Suppressor macrophage treated with lipopolysaccharide for 4 hours (primary cell): ENCODE measurements at places on chromosomes 5 and 9.
A peak's percentile ranks its signal among the peaks of the same experiment; 100 is the strongest.

DNA sequence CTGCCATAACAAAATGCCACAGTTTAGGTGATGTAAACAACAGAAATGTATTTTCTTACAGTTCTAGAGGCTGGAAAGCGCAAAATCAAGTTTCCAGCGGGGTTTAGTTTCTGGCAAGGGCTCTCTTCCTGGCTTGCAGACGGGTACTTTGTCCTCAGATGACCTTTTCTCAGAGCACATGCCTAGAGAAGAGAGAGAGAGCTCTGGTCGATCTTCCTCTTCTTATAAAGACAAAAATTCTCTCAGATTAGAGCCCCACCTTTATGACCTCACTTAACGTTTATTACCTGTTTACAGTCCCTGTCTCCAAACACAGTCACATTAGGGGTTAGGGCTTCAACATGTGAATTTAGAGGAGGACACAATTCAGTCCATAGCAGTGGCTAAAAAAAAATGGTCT lies 119.7 kb downstream of the CETN3 start:
- no peak for DNase-seq

DNA sequence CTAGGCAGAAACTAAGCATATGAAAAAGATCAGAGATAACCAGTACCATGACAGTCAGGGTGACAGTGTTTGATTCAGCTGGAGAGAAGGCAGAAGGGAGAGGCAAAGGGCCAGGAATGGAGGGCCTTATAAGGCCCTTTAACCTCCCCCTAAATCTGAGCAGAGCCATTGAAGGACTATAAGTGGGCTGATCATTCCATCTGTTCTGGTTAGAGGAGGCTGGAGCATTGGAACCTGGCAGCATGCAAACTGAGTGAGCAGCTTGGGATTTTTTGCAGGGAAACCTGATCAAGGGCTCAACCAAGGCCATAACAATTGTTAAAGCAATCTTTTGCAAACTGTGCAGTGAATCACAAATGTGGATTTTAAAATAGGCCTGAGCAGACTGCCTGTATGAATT lies 174.5 kb upstream of the DAP start:
- DNase-seq, result no peak

DNA sequence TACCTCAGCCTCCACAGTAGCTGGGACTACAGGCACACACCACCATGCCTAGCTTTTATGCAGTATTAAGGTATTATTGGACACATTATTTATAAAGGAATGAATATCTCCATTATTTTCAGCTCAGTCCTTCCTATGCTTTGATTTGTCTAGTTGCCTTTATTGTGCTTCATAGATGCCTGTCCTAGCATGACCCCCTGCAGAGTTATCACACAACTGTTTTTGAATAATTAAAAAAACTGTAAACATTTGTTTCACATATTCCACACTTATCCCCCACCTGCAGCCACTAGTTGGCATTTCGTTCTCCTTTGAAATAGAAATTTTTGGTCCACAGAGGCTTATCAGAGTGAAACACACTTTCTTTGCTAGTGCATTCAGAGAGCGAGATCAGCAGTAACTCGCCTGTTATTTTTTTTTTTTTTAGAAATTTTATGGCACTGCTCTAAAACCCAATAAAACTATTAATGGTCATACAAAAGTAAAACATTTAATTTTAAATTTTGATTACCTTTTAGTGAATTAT lies 151.8 kb upstream of the RASA1 start:
- no peak for DNase-seq

GRCh38 chr5:180548563-180548962 lies 42.7 kb downstream of the SCGB3A1 start:
- DNase-seq, result no peak

DNA sequence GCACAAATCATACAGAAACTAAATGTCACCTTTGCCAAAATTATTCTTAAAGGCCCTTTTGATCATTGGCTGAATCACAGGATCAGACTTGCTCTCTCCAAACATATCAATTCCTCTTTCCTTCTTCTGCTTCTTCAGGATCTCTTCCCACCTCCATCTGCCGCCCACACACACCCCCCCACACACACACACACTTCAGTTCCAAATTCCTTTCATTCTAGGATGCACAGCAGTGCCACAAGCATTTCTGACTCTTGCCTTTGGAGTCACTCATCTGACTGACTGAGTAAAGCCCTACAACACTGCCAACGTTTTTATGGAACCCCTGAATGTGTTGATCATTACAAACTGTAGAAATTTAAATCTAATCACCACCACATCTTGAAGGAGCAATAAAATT lies 22.9 kb downstream of the DNAH5 start:
- DNase-seq, result no peak

DNA sequence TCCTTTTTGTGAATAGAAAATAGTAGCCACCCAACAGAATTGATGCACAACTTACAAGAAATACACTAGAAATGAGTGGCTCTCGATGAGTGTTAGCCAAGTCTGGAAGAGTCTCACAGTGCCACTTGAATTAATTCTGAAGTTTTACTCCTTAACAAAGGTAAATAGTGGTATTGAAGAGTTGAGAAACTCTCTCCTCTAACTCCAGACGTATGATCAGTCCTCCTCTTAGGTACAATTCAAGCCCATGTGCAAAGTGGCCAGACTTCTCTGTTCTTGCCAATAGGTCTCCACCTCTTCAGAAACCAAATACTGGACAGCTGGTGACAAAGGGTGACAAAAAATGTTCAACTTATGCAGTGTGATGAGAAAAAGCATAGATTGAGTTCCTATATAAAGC lies 38.5 kb upstream of the ADAMTS16 start:
- DNase-seq, result no peak

DNA sequence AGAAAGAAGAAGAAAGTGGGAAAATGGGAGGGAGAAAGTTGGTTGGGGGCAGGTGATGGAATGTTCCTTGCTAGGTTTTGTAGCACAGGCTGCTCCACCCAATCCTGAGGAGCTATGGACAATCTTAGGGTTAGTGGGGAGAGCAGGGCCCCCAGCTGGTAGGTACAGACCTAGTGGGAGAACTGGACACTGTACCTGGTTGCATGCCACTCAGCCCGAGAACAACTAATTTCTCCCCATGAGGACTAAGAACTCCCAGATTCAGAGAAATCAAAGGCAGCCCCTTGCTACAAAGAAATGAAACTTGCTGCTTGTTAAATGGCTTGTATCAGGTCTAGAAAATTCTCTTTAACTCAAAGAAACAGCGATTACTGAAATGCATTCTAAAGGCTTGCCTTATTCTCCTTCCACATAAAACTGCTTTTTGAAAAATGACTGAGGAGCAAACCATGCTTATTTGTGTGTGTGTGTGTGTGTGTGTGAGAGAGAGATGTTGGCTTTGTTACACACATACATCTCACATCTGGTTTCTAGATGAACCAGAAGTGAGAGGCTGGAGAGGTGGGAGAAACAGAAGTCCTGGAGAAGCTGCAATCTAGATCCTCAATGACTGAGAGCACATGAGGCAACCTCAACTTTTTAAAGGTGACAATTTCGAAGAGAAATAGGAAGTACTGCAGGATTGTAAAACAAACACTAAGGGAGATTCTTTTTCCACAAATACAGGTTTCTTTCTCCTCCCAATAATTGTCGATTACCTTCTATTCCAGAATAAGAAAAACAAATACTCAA lies 28.9 kb downstream of the FYB1 start:
- DNase-seq, result peak; percentile 47

DNA sequence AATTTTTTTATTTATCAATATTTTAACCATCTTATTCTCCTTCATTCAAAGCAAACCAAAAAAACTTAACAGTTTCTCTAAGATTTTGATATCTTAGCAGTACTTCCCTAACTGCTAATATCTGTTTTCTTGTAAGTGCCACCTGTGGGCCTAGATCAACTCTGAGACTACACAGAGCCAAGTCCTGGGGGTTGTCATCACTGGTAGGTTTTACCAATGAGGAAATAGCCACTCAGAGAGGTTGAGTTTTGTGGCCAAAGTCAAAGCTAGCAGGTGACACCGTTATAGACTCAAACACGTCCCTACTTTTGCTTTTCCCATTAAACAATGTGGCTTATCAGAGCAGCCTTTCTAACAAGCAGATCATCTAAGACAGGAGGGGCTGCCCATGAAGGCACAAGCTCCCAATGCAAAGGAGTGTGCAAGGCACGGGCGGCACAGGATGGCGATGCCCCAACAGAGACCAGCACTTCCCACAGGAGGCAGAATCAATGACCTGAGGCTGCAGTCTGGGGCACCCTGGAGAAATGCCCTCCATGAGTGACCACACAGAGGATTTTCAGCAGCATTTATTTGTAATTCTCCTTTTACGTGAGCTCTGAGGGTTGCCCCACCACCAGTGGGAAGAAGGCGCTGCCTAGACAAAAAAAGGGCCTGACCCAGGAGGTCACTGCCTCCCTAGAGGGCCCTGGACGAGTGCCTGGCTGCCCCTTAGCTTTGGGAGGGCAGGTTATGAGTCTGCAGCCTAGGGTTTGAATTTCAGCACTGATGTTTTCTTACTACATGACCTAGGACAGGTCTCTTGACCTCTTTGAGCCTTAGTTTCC lies 7.4 kb downstream of the TBC1D2 start:
- DNase-seq, result peak; percentile 80

GRCh38 chr5:1468247-1468612 lies 23.0 kb upstream of the SLC6A3 start:
- no peak for DNase-seq

- no peak for DNase-seq
Observed at GRCh38 chr9:128972956-128973355, 25.5 kb downstream of the NUP188 start.

GRCh38 chr9:80945436-80945835 lies 743.9 kb downstream of the TLE1 start:
- no peak for DNase-seq

DNA sequence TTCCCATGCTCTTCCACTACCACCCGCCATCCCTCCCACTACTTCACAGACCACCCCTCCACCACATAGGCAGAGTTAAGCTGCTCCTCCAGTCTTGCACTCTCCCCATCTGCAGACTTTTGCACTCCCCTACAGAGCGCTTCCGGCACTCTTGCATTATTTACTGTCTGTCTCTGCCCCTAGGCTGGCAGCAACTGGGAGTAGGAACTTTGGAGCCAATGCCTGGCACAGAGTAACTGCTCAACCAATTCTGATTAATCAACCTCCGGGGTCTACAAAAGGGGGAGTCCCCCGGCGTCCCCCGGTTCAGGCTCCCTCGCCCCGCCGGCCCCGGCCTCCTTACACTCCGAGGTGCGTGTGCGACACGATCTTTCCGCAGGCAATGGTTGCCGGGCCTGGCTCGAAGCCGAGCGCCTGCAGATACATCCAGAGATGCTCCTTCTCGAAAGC lies 498 bp downstream of the HAUS6 start:
- DNase-seq, result no peak

GRCh38 chr5:1796371-1797102 lies 3.1 kb downstream of the MRPL36 start:
- no peak for DNase-seq

- no peak for DNase-seq
Observed at GRCh38 chr5:107217721-107218130, 453.0 kb downstream of the EFNA5 start.

GRCh38 chr9:129904734-129905133 lies 69.5 kb downstream of the USP20 start:
- no peak for DNase-seq

DNA sequence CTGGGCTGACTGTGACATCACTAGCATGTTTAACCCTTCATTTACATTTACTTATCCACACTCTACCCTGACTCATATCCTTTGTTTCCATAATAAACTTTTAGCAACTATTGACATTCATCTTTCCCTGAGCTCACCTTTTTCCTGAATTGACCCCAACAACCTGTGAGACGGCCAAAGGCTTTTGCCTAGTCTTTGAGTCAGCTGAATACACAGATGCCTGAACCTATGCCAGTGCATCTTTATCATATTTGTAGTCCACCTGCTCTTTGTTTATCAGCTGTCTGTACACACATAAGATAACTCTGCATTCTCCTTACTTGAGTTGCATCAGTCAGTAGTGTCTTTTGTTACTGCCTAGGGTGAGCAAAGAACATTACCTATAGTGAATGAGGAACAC lies 128.5 kb upstream of the HMHB1 start:
- no peak for DNase-seq

- no peak for DNase-seq
Observed at GRCh38 chr5:157182143-157182757, 1.6 kb downstream of the ITK start.

GRCh38 chr5:25544652-25545249 lies 900.0 kb upstream of the CDH10 start:
- DNase-seq, result peak; percentile 16

DNA sequence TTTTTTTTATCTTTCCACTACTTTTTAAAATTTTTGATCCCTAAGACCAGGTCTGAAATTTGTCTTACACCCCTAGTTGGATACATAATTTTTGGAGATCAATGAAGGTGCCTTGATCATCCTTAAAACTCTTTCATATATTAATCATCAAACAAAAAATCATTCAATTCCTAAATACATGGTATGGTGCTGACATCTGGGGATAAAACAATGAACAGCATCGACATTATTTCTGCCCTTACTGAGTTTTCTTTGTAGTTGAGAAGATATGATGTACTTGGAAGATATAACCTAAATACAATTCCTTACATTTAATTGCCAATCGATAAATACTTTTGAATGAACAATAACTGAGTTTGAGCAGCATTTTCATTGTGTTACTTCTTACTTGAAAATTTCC lies 18.3 kb downstream of the SPINK9 start:
- no peak for DNase-seq

GRCh38 chr9:17401858-17402257 lies 177.0 kb upstream of the SH3GL2 start:
- no peak for DNase-seq

- no peak for DNase-seq
Observed at GRCh38 chr9:27398982-27399653, 102.2 kb upstream of the EQTN start.

- no peak for DNase-seq
Observed at GRCh38 chr5:127439644-127440043, 77.8 kb upstream of the PRRC1 start.

DNA sequence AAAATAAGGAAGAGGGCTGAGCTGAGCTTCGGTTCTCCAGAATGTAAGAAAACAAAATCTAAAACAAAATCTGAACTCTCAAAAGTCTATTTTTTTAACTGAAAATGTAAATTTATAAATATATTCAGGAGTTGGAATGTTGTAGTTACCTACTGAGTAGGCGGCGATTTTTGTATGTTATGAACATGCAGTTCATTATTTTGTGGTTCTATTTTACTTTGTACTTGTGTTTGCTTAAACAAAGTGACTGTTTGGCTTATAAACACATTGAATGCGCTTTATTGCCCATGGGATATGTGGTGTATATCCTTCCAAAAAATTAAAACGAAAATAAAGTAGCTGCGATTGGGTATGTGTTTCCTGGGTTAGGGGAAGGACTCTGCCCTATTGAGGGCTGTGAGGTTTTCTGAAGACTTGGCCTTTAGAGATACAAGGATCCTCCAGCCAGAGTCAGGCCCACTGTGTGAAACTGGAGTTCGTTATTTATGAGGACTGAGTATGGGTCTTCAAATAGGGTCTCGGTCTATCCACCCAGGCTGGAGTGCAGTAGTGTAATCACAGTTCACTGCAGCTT lies 3.8 kb downstream of the EGR1 start:
- DNase-seq, result no peak

GRCh38 chr9:137234055-137234697 lies 3.5 kb downstream of the SLC34A3 start:
- no peak for DNase-seq
